ENCODE measurements at places on chromosomes 12 and 14.

DNA sequence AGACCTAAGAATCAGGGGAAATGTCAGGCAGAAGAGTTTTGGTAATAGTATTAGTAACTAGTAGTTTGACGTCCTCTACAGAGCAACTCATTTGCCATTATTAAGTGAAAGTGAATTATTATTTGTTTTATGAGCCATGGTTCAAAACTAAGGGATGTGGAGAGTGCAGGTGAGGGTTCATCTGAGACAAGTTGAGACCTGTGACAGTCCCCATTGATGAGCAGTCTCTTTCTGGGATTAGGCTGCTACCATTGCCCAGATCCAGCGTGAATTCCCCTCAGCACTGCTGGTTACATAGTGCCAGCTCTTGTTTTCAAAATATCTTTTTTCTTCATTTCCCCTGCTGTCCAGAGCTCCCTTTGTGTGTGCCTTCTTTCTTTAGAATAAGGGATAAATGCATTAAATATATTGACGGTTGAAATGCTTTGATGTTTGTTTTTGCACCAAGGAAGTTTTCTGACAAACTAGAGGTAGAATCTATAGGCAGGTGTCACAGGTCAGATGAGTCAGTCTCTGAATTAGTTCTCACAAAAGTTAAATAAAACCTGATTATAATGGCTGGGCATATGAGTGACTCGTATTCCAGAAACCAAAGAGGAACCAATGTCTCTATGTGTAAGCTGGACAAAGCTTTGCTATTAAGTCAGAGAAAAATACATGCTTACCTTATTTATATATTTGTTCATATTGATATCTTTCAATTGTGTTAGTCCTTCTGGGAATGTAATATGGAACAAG, 381.4 kb downstream of the TMEM117 start:
- no peak for DNase-seq

GRCh38 chr12:114879354-114879753, 195.4 kb upstream of the TBX3 start:
- DNase-seq = no peak

DNA sequence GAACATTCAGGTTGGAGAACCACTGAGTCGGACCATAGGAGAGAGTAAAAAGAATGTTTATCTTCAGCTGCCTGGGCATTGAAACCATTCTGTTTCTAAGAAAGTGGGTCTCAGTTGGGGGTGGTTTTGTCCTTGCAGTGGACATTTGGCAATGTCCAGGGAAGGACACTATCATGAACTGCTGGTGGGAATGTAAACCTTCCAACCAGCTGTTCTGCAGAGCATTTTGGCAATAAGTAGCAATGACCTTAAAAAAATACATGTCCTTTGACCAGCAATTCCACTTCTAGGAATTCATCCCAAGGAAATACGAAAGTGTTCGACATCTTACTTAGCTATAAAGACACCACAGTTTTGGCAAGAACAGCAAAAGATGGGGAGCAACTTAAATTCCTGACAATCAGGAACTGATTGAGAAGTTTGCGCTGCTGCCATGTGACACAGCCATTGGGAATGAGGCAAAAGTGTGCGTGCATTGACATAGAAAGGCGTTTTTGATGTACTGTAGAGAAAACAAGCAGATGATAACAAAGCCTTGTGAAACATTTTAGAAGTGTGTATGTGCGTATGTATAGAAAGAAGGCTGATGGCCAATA, 82.9 kb upstream of the MAP1LC3B2 start:
- DNase-seq = no peak

DNA sequence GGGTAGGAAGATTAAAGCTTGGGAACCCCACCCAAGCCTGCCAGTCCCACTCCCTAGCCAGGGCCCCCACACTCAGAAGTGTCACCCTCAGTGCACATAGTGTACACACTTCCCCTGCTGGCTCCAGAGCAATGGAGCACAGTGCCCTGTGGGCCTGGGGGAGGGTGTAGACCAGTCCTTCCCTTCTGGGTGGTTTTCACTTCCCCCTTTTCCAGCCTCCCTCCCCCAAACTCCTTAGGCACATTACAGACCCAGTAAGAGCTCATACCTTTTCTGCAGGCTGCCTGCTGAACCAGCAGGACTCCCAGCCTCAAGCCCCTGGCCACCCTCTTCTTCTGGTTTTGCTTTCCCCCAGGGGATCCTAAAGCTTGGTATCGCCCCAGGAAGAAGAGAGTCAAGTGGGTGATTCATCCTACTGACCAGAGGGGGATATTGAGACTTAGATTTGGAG, at the start of gene ZNF385A:
Gene ZNF385A, minus strand, starts transcription at position 143 of the 451 bp plus-strand sequence. CDS start 219 bp downstream, outside the sequence.
- DNase-seq = no peak

- no peak for DNase-seq
Measured at GRCh38 chr12:42968426-42968825, 378.9 kb upstream of the PRICKLE1 start.

GRCh38 chr12:724194-724855, 28.1 kb upstream of the WNK1 start:
- no peak for DNase-seq

DNA sequence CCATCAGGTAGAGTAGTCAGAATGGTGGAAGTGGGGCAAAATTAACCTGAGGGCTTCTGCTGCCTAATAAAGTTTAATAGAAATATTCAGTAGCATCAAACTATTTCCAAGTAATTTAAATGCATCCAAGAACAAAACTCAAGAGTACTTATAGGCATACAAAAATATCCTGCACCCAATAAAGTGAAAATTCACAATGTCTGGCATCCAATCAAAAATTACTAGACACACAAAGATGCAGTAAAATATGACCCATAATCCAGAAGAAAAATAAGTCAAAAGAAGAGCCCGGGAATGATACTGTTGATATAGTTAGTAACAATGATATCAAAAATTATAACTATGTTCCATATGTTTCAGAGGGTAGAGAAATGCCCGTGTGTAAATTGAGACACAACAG, 95.3 kb downstream of the TMEM117 start:
- no peak for DNase-seq

DNA sequence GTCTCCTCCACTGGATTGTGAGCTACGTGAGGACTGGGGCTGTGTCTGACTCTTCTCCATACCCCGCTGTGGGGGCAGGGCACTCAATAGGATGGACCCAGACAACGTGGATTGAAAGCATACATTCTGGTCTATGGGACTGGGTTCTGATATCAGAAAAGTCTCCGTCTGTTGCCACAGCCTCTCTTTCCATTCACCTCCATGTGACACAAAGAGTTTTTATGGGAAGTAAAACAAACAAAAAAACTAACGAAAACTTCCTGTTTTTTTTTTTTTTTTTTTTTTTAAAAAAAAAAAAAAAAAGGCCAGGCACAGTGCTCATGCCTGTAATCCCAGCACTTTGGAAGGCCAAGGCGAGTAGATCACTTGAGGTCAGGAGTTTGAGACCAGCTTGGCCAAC, 44.7 kb downstream of the SLC8A3 start:
- no peak for DNase-seq

- no peak for DNase-seq
Measured at GRCh38 chr14:52329678-52330369, 15.7 kb downstream of the PTGER2 start.

DNA sequence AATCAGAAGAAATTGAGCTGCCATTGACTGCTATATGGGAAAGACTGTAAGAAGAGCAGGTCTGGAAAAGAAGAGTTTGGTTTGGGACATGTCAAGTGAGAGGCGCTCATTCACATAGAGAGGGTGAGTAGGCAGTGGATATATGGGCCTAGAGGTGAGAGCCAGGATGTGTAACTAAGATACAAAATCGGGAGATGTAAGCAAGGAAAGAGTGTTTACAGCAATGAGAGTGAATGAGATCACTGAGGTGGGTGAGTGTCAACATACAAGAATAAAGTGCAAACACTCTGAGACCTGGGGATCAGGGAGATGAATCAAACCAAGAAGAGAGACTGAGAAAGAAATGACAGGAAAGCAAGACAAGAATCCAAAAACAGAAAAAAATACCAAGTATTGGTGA, 58.0 kb upstream of the RTRAF start:
- no peak for DNase-seq

DNA sequence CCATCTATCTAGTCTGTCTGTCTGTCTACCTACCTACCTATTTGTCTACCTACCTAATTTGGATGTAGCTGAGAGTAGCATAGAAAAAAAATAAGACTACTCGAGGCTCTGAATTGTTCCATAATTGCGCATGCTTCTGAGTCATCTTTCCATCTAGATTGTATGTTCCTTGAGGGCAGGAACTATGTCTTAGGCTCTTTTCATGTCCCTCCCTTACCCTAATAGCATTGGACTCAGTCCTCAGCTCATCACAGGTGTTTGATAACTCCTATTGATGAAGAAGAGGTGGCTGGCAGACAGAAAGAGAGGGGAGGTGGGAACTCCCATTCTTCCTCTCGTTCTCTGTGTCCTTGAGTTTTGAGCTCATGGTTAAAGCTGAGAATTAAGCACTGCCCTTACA, 263.7 kb downstream of the TTC6 start:
- DNase-seq = no peak

DNA sequence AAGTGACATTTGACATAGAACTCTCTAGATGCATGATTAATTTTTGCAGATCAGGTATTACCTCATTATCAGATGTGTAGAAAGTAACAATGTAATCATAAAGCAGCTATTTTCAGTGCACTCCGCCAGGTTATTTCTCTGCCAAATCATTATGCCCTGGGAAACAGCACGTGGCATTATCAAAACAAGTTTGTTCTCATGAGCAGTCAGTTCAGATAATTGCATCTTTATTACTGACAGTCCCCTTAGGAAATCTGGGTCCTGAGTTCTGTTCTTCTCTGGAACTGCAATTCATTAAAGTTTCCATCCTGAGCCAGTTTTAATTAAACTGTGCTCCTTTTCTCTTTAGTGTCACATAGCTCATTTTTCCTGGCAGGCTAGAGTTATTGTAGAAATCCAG, 94.7 kb upstream of the KRR1 start:
- DNase-seq = no peak

GRCh38 chr12:105076913-105077312, 7.3 kb downstream of the ALDH1L2 start:
- no peak for DNase-seq

DNA sequence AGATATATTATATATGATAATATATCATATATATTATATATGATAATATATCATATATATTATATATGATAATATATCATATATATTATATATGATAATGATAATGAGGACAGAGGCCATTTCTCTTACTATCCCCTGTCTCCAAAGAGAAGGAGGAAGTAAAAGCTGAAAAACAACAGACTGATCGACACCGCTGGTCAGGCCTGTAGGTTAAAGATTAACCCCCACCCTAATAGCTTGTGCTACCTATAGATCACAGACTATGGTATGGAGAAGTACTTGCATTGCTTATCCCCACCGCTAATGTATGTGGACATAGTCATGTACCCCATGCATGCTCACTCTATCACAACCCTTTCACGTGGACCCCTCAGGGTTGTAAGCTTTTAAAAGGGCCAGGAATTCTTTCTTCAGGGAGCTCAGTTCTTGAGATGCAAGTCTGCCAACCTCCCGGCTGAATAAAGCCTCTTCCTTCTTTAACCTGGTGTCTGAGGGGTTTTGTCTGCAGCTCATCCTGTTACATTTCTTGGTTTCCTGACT, 786.1 kb upstream of the TMEM132C start:
- no peak for DNase-seq

- DNase-seq = peak; percentile 75
Measured at GRCh38 chr14:76955575-76956315, 72.8 kb downstream of the IRF2BPL start.

DNA sequence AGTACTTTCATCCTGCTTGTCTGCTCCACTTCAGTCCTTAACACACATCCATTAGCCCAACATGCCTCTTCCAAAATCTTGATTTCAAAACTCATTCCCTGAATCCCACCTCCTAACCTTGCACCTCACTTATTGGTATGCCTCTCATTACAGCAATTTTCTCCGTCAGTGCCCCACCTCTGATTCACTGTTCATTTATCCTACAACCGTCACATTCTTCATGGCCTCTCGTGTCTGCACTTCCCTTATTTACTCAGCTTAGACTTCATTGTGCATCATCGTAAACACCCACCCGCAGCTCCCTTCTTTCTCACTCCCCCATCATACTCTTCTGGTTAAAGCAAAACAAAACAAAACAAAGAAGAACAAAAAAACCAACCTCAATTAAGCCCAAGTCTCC, 160.6 kb upstream of the HMGA2 start:
- DNase-seq = peak; percentile 75

- DNase-seq = no peak
Measured at GRCh38 chr12:88816201-88816600, 235.9 kb upstream of the KITLG start.

GRCh38 chr14:42353315-42353714, 746.6 kb downstream of the LRFN5 start:
- DNase-seq = no peak

DNA sequence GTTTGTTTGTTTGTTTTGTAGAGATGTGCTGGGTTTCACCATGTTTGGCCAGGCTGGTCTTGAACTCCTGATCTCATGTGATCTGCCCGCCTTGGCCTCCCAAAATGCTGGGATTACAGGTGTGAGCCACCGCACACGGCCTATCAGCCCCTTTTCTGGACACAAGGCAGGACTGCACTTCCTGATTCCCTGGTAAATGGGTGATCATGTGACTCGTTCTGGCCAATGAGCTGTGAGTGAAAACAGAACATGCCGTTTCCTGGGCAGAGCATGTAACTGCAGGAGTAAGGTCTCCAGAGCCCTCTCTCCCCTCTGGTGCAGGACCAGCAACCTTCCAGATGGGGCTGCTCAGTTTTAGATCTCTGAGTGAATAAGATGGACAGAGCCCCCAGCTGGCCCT, 92.7 kb downstream of the ITPK1 start:
- no peak for DNase-seq

DNA sequence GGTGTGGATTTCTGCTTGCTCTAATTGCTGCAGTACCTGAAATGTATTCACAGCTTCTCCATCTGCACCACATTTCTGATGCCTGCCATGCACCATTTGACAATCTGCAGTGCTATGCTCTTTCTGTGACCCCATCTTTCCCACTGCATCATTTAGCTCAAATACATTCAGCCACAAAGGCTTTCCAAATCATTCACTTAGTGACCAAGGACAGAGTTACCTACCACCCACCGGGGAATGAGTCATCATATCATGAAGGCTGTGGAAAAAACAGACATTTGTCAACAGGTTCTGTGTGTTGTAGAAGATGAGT, 465.5 kb upstream of the ATP2B1 start:
- DNase-seq = peak; percentile 10

DNA sequence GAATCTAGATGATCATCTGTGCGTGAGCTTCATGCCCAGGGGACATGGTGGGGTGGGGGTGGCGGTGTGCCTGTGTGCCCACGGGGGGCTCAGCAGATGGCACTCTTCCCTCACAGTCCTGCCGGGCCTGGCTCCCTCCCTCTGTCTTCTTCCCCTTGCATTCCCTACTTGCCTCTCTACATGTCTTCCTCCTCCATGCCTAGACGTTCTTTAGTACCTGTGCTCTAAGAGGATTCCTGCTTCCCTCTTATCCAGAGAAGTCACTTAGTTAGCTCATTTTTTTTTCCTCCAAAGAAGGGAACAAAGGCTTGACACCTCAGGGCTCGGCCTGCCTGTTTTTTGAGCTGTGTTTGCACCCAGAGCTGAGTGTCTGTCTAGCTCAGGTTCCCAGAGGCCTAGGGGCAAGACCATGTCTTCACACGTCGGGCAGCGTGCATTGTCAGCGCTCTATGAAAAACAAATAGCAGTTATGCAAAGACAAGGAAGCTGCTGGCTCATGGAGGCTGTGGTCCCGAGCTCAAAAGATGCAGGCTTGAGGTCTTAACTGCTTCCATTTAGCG, 48.8 kb downstream of the NINJ2 start:
- peak; percentile 22 for DNase-seq
